ENCODE measurements at places on chromosomes 7 and 10. TPM values are rescaled to one million over a fixed set of nuclear protein-coding genes. Genes with fewer than 3 reads are reported as not detected.

- H3K27ac ChIP-seq: no peak overlapping the region
- H3K4me1 ChIP-seq: no peaks in the 10 kb centered on the region
- no peaks in the 10 kb centered on the region for H3K36me3 ChIP-seq
- no peak overlapping the region for H3K4me3 ChIP-seq
- DNase-seq: no peak
- no peaks in the 10 kb centered on the region for H3K27me3 ChIP-seq
Measured at GRCh38 chr10:109022417-109023049, 900.8 kb downstream of the XPNPEP1 start.

GRCh38 chr7:83178066-83178465 is 15.4 kb upstream of the PCLO start:
- H3K4me1 ChIP-seq: no peaks in the 10 kb centered on the region
- DNase-seq: no peak
- H3K27me3 ChIP-seq: no peaks in the 10 kb centered on the region

Gene LRRC4
- total RNA-seq: 0.53 TPM

DNA sequence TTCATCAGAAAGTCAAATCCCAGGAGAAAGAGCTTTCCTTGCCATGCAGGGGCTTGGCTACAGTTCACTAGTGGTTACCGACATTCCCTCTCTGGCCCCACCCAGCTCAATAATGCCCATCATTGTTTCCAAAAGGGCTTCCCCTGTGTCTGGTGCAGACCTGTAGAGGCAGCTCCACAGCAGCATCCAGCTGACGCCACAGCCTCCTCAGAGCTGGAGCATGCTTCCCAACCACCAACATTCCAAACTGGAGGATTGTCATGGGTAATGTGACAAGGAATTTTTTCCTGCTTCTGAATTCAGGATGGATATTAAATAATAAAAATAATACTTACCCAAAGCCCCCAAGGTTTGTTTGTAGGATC is 77.4 kb downstream of the ZNF365 start:
- no peak overlapping the region for H3K4me3 ChIP-seq
- DNase-seq: no peak
- peaks cover 25% of the 10 kb centered on the region for H3K27me3 ChIP-seq
- H3K27ac ChIP-seq: no peak overlapping the region
- no peaks in the 10 kb centered on the region for H3K36me3 ChIP-seq
- H3K4me1 ChIP-seq: no peaks in the 10 kb centered on the region

DNA sequence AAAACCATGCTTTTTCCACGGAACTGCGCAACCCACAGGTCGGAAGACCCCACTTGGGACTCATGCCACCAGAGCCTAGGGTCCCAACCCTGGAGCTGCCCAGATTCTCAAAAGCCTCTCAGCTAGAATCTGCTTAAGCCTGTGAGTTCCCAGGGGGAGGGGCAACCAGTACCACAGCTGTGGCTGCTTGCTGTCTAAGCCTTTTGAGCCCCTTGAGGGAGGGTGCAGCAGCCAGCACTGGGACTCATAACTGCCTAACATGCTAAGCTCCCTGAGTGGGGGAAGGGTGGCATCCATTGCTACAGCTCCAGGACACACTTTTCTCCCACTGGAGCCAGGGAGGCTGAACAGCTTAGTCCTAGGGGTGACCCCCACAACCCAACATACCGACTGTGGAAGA is 485.6 kb upstream of the GRM3 start:
- H3K4me3 ChIP-seq: no peak overlapping the region
- H3K4me1 ChIP-seq: no peaks in the 10 kb centered on the region
- H3K27ac ChIP-seq: no peak overlapping the region
- DNase-seq: no peak
- no peaks in the 10 kb centered on the region for H3K36me3 ChIP-seq
- H3K27me3 ChIP-seq: no peaks in the 10 kb centered on the region

DNA sequence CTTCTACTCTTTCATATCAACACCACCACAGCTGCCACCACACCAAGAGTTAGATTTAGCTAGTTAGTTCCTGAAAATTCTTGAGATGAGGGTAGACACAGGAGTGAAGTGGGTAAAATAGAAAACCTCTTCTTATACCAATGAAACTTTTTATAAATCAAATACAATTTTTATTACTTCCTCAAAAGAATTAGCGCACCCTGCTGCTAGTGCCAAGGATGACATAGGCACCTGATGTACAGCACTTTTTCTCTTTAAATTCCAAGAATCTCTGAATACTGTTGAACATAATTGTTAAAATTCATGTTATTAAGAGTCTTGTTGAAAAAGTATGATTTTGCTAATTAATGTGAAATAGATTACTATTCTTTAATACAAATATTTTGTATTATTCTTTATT is 11.4 kb downstream of the ZWINT start:
- no peak overlapping the region for H3K27ac ChIP-seq
- DNase-seq: no peak
- H3K36me3 ChIP-seq: no peaks in the 10 kb centered on the region
- H3K4me1 ChIP-seq: no peaks in the 10 kb centered on the region
- H3K27me3 ChIP-seq: no peaks in the 10 kb centered on the region

DNA sequence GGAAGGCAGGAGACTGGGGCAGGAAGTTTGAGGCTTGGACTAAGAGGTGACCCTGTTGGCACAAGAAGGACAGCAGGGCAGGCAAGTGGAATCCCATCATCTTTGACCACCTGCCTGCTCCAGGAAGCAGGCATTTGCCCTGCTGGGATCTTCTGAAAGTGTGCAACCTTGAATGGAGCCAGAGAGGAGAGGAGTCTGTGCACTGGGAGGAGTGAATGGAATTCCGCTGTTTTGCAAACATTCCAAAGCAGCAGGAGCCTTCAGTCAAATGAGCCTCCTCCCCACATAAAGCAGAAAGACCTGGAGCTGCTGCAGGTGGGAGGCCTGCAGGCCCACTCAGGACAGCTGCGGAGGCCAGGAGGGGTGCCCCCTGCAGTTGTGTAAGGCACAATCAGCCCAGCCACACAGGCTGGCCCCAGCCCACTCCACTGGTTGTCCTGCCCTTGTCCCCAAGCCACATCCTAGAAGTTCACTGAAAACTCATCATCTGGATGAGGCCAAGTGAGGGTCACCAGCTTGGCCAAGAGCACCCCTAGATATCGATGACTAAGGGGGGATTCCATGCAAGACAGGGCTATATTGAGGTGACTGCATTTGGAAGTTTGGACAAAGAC is 249.5 kb downstream of the RPS24 start:
- H3K36me3 ChIP-seq: no peaks in the 10 kb centered on the region
- no peaks in the 10 kb centered on the region for H3K4me1 ChIP-seq
- H3K27me3 ChIP-seq: peaks cover 6% of the 10 kb centered on the region
- no peak for DNase-seq

Gene SEM1
- 31.1 TPM for total RNA-seq

GRCh38 chr10:48902096-48902495 is 37.5 kb downstream of the LRRC18 start:
- no peak overlapping the region for H3K4me3 ChIP-seq
- no peak for DNase-seq
- no peaks in the 10 kb centered on the region for H3K36me3 ChIP-seq
- no peak overlapping the region for H3K27ac ChIP-seq

DNA sequence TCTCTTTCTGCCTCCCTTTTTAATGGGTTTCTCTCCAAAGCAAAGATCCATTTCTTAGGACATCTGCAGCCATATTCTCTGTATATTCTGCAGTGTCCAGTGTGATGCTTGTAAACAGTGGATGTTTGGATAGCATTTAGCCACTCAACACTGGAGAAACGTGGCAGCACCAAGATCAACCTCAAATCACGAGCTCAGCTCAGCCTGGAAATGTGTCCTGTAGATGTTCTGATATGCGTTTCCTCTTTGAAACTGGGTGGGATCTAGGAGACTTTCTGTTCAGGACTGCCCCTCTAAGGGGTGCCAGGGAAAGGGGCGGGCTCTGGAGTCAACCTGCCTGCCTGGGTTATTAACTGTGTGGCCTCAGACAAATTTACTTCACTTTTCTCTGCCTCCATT is 91.2 kb downstream of the NHLRC2 start:
- H3K27ac ChIP-seq: no peak overlapping the region
- H3K36me3 ChIP-seq: no peaks in the 10 kb centered on the region

DNA sequence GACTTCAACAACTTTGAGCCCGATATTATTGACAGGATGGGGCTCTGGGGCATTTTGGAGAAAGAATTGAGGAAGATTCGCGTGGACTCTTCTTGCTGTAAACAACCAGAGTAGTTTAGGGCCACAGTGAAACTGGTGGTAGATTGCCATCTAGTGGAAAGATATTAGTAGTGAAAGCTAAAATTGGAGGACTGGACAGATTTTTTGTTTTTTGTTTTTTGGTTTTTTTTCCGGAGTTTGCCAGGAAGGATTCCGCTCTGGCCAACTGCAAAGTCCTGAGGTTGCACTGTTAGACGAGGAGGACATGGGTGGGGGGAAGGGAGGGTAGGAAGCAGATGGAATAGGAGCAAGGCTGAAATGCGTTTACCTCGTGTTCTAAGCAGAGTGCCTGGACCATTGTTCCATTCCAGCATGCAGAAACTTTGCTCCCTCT is 11.7 kb downstream of the NOBOX start:
- peak; percentile 28 for DNase-seq
- peak overlapping the region; percentile 73 for H3K4me3 ChIP-seq
- no peaks in the 10 kb centered on the region for H3K27me3 ChIP-seq
- no peak overlapping the region for H3K27ac ChIP-seq
- H3K4me1 ChIP-seq: peaks cover under 1% of the 10 kb centered on the region

DNA sequence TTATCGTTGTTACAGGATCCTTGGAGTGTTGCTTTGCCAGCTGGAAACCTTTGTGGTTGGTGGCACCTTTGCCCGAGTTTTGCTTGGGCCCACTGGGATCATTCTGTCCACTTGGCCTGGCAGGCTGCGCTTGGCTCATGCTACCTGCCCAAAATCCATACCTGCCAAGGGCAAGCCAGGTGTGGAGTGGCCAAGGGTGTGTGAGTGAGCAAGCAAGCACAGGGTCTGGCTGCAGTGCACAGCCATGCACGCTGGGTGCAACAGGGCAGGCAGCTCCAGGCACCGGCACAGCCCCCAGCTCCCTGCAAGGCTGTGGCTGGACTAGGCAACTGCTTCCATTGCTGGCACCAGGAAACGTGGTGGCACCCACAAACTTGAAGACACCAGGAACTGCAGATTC is 421.8 kb downstream of the ARL4A start:
- no peak overlapping the region for H3K4me3 ChIP-seq
- DNase-seq: no peak
- no peaks in the 10 kb centered on the region for H3K4me1 ChIP-seq
- H3K27ac ChIP-seq: no peak overlapping the region

Gene RPEL1
- not detected for total RNA-seq

DNA sequence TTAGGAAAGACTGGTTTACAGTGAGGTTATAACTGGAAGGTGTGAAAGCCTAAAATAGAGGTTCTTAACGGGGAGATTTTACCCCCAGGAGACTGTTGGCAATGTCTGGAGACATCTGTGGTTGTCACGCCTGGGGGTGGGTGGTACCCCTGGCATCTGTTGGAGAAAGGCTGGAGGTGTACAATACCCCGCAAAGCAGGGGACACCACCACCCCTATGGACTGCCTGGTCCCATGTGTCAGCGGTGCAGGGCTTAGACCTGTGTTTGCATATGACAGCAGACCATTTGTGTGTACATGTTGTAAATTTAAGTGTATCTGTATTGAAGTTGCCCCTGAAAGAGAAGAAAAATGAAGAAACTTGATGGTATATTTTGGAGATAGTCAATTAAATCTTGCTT is 9.8 kb downstream of the LRRC27 start:
- no peaks in the 10 kb centered on the region for H3K27me3 ChIP-seq
- peaks cover 2% of the 10 kb centered on the region for H3K36me3 ChIP-seq
- peaks cover 11% of the 10 kb centered on the region for H3K4me1 ChIP-seq
- H3K4me3 ChIP-seq: no peak overlapping the region
- H3K27ac ChIP-seq: no peak overlapping the region
- DNase-seq: no peak

Gene SOSTDC1
- total RNA-seq: not detected

DNA sequence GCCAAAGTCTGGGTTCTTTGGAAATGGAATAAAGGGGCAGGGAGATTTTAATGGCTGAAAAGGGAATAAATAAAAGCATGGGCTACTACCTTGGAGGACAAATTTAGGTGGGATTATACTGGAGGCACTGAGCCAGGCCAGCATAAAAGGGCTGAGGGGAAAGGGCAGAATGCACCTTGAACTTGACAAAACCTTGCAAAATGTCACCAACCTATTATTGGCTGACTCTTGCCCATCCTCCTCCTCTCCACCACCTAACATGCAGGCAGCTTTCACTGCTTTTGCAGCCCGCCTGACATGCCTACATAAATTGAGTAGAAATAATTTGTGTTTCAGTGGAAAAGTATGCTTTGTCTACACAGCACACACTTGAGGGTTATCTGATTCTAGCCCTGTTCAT is 65.3 kb upstream of the ABLIM1 start:
- H3K4me3 ChIP-seq: no peak overlapping the region
- H3K36me3 ChIP-seq: no peaks in the 10 kb centered on the region
- DNase-seq: no peak
- H3K4me1 ChIP-seq: no peaks in the 10 kb centered on the region
- no peaks in the 10 kb centered on the region for H3K27me3 ChIP-seq

GRCh38 chr7:14487701-14488395 is 414.7 kb downstream of the DGKB start:
- no peaks in the 10 kb centered on the region for H3K27me3 ChIP-seq
- no peak for DNase-seq
- no peak overlapping the region for H3K4me3 ChIP-seq
- no peaks in the 10 kb centered on the region for H3K4me1 ChIP-seq
- no peak overlapping the region for H3K27ac ChIP-seq
- no peaks in the 10 kb centered on the region for H3K36me3 ChIP-seq

GRCh38 chr7:27472043-27472442 is 190.6 kb downstream of the HIBADH start:
- H3K4me3 ChIP-seq: no peak overlapping the region
- H3K27me3 ChIP-seq: peaks cover 15% of the 10 kb centered on the region
- H3K27ac ChIP-seq: no peak overlapping the region
- no peaks in the 10 kb centered on the region for H3K4me1 ChIP-seq
- DNase-seq: no peak

DNA sequence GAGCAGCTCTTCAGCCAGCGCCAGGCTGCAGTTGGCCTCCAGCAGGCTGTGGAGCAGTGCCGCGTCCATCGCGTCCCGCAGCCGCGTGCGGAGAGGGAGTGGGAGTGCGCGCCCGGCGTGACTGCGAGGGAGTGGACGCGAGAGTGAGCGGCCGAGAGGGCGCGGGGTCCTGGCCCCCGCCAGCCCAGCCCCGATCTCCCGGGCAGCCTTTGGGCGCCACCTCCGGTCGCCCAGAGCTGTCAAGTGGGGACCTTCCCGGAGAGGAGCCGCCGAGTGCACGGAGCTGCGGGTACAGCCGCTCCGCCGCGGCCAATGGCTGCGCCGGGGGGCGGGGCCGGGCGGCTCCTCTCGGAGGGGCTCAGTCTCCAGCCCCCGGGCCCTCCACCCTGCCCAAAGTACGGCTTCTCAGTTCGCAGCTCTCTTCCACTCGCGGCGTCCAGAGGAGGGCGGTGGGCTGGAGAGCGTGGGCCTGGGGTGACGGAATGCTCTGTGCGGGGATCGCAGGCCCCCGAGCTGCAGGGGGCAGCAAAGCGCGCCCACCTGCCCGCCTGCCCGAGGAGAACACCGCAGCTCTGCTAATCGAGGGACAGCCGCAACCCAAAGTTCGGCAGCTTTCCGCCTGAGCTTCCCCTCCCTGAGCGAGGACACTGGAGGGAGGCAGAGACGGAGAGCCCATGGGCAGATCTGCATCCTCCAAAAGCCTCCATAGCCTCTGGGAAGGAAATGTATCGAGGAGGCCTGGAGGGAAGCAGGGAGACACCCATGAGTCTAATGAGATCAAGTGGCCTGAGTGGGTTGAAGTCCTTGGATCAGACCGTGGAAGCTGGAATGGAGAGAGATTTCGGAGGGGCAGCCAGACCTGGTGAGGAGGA is at the start of gene CRHR2:
TSS of gene CRHR2 (minus strand) at position 245 of the 872 bp plus-strand sequence. CDS start at position 69, 176 bp downstream.
- no peaks in the 10 kb centered on the region for H3K36me3 ChIP-seq
- peak; percentile 53 for DNase-seq
- peaks cover 68% of the 10 kb centered on the region for H3K27me3 ChIP-seq
- H3K27ac ChIP-seq: no peak within 1 kb of the TSS

Gene SNCG
- total RNA-seq: not detected

All from activated T-cell treated with anti-CD3 and anti-CD28 coated beads, Interleukin-2, amount 50 U/mL, for 72 hours (primary cell).